Amniotic stem cell (primary cell): ENCODE measurements at places on chromosomes 4 and X.

- DNase-seq, result no peak
These were observed 30.3 kb downstream of the FHIP1A start for GRCh38 chr4:151439320-151439719.

- DNase-seq, result no peak
These were observed 33.7 kb downstream of the ASB9 start for GRCh38 chrX:15236146-15236545.

DNA sequence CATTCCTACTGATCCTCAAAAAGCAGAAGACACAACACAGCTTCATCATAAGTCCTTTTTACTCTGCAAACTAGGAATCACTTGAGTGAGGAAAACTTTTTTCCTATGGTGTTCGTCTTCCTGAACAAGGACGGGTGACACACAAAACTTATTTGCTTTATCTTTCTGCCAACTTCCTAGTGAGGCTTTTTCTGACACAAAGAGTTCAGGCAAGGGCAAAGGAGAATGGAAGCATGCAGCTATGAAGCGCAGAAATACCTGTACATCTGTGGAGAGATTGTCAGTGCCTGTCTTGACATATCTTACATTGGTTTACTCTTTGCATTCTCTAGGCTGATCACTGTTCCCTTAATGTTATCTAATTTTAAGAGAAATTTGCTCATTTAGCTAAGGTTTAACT is 548.0 kb upstream of the IGFBP7 start:
- DNase-seq, result no peak

- no peak for DNase-seq
These were observed 461.8 kb downstream of the CENPC start for GRCh38 chr4:67083496-67083895.

- no peak for DNase-seq
These were observed 542.0 kb upstream of the TENM3 start for GRCh38 chr4:181701214-181701613.

GRCh38 chrX:19097553-19098283 is 24.6 kb downstream of the ADGRG2 start:
- no peak for DNase-seq

GRCh38 chr4:23039818-23040217 is 347.1 kb downstream of the GBA3 start:
- no peak for DNase-seq

GRCh38 chr4:167290678-167291077 is 56.4 kb upstream of the SPOCK3 start:
- peak; percentile 26 for DNase-seq
